ENCODE measurements at places on chromosomes 16 and 17.

DNA sequence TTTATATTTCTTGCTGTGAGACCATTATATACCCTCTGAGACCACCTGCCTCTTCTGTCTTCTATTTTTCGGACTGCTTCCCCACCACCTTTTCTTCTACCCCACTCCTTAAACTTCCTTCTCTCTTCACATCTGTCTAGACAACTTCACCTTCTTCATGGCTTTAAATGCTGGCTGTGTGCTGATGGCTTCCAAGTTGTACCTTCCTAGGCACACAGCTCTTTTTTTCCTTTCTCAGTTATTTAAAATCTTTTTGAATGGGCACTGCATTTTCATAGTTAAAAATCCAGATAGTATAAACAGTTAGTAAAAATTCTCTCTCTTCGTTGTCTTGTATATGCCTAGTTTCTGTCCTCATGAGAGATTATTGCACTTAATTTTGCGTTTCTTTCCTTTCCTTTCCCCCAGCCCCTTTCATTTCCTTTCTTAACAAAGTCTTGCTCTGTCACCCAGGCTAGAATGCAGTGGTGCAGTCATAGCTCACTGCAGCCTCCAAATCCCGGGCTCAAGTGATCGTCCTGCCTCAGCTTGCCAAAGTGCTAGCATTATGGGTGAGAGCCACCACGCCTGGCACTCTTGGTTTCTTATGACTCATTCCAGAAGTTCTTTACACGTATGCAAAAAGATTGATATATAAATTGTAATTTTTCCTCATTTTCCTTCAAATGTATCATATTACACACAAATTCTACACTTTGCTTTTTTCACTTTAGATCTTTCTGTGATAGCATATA is 114.3 kb downstream of the NPIPB5 start:
- no peak for DNase-seq

DNA sequence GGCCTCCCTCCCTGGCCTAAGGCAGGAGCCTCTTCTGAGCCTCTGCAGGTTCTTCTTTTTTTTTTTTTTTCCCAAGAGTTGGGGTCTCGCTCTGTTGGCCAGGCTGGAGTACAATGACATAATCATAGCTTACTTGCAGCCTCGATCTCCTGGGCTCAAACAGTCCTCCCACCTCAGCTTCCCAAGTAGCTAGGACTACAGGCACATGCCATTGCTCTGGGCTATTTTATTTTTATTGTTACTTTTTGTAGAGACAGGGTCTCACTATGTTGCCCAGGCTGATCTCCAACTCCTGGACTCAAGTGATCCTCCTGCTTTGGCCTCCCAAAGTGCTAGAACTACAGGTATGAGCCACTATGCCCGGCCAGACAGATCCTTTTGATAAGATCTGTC is 32.6 kb downstream of the SBK1 start:
- DNase-seq = no peak

DNA sequence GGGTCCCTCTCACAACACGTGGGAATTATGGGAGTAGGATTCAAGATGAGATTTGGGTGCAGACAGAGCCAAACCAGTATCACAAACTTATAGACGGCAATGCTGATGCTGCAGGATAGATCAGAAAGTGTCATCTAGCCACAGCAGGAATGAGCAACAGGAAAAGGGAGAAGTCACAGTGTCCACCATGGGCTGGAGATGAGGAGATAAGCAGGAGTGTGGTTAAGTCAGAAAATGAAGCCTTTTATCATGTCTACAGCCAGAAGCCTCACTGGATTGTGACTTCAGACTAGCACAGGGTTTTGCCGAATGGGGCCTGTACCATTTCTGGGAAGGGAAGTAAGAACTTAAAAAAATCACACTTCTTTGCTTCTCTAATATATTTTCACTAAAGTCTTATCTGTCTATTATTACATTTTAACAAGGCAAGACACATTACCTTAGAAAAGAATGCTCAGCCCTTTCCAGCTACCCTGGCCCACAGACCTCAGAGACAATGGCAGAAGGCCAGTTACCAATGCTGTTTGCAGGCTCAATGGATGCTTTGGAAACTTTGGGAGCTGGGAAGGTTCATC is 490.2 kb upstream of the SALL1 start:
- no peak for DNase-seq

DNA sequence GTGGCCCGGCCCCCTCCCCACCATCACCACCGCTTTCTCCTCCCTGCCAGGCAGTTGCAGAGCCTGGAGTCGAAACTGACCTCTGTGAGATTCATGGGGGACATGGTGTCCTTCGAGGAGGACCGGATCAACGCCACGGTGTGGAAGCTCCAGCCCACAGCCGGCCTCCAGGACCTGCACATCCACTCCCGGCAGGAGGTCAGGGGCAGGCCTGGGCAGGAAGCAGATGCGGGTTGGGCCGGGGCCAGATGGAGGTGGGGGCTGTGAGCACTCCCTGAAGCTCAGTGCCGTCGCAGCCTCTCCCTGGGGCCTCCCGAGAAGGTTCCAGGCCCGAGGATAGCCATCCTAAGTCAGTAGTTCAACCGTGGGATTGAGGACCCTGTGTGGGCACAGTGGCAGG is 14.2 kb upstream of the ADGRG3 start:
- DNase-seq = no peak

DNA sequence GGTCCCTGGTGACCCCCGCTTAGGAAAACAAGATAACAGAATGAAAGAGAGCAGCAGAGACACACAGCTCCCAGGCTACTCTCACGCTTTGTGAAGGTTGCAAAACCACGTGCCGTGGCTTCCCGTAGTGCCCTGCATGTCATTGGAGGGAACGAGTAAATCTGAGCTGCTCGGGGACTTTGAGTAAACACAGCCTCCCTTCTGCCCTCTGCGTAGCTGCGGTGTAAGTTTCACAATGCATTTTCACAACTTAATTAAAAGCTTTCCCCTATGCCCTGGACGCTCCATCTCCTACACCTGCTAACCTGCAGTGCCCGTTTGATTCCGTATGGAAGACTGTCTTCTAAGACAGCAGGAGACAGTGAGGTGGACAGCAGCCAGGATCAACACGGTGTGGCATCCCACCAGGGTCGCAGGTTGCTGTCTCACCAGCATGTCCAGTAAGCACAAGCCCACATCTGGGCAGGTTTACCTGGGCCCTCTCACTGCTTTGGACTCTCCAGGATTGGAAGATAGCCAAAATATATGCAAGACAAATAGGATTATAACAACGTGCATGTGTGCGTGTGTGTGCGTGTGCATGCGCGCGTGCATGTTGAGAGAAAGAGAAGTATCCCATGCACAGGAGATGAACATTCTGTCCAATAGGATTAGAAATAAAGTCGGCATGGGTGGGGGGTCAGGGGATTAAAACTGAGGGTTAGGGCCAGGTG is 116.4 kb upstream of the RCVRN start:
- DNase-seq = no peak

DNA sequence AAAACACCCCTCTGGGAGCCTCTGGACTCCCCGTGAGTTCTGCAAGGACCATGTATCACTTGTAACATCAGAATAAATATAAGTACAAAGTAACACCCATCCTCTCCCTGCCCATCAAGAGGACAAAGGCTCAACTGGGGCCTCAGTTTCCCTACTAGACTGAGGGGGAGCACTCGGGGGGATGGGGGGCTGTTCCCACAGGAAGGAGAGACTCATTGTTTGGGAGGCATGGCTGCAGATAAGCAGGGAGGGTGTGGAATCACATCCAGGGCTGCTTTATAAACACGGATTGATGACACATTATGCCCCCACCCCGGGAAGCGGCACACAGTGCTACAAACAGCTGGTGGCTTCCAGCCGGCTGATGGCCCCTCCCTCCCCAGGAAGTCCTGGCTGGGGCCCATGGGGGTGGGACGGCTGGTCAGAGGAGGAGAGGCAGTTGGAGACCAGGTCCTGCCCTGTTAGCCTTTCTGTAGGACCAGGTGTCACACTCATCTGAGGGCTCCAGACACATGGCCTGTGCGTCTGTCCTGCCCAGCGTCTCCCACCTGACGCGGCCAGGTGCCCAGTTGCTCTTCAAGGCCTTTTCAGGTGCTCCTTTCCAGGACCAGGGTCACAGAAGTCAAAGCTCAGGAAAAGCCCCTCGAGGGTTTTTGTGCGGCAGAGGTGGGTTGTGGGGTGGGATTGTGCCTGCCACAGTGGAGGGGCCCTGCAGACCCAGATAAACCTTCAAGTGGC is 1.3 kb upstream of the MPG start:
- no peak for DNase-seq

DNA sequence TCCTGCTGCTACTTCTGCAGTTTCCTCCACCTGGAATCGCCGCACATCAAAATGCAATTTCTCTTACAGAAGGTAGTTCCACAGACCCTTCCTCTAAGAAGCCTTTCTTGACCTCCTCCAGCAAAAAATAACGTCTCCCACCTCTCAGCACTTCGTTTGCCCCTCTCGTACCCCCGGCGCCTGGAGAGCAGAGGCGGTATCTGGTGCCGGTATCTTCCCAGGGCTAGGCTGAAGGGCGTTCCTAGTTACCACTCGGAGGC is 482 bp downstream of the DCTPP1 start:
- DNase-seq = no peak
